ENCODE measurements at places on chromosomes 6 and 20. TPM values are rescaled to one million over a fixed set of nuclear protein-coding genes. Genes with fewer than 3 reads are reported as not detected.

- no peak for DNase-seq
Observed at GRCh38 chr6:156828280-156828703, 51.1 kb downstream of the ARID1B start.

GRCh38 chr20:50151034-50151743 is 2.3 kb downstream of the PEDS1 start:
- DNase-seq, result peak; percentile 62

DNA sequence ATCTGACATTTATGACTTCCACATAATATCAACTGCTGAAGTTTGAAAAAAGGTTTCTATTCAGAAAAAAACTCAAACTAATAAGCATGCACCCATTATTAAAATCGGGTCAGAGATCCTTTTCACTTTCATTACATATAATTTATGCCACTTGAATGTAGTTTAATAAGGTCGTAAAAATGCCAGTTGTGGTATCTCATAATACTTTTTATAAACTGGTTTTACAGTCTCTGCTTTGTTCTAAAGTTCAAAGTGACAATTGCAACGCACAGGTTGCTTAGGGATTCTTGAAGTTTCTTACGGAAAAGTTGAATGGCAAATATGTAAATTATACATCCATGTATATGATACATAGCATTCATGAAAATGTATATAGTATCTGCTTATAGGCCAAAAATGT is 229.4 kb upstream of the CEP162 start:
- no peak for DNase-seq

DNA sequence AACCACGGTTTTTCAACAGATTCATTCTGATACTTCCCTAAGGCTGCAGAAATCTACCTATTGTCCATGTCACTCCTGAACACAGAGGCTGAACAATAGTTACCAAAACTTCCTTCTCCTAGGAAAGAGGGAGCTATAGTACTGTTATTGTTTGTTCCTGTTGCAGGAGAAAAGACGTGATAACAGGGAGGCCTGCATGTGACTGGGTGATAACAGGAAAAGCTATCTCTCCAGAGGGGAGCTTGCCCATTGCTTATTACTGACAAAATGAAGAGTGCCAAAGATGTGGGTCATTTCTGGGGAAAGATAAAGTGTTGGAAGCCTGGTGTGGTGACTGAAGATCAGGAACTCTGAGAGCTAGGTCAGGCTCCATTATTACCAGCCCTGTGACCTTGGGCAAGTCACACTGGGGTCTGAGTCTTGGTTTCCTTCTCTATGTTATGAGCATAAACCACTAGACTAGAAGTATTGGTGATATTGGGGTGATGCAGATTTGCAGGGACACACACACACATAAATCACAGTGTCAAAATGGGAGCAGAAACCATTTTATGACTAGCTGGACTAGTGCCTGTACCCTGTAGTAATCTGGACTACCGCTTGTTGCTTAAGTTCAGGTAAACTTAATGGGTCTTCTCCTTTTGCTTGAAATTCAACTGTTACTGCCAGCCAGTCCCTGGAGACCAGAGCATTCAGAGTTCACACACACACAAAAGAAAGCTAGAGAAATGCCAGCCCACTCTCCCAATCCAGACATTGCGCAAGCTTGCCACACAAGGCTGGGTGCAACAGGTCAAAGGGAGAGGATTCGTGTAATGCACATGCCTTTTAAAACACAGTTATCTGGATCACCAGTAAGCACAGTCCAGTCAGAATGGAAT is 136.0 kb upstream of the CNR1 start:
- no peak for DNase-seq

DNA sequence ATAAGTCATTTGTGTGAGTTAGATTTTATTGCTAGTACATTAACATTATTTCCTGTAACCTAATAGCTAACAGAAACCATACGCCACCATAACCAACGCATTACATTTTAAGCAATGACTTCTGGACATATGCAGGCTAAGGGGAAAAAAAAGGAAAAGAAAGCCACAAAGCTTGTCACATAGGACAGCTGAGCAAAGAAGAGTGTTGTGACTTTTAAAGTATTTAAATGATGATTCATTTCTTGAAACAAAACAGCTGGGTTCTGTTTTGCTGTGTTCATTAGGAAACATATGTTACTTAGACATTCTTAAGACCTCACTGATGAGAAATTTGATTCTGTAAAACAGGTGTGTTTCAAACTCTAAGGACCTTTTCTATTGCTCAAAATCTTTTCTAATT is 171.4 kb downstream of the COL9A1 start:
- DNase-seq, result no peak

GRCh38 chr6:163900570-163900969 is 486.1 kb downstream of the QKI start:
- no peak for DNase-seq

DNA sequence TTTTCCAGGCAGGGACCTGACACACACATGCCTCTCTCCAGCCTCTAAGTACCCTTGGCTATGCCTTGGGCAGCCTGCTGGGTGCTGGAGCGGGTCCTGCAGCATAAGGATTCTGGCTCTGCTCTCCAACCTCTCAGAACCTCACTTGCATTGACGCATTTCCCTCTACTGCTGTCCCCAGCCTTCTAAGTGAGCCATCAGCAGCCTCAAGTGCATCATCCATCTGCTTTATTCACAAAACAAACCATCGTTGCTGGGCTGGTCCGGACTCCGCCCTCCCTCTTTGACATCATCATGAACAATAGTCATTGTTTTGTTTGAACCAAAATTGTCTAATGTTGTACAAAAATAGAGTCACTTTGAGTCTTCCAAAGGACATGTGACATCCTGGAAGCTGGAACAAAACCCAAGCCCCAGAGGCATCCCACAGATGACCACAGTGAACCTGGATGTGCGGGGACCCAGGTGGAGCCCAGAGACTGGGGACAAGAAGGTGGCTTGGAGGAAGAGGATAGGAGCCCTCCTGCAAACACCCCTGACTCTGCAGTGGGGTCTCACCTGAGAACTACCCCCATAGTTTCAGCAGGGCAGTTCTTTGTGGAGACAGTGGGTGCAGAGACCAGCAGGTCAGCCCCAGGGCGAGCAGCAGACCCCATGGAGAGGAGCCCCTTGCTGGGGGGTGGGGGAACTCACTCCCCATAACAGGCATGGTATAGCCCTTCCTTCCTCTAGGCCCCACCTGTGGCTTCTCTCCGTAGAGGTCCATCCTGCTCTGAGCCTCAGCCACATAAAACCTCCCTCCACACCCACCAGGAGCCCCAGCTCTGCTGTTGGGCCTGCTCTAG is 230.1 kb downstream of the SYNDIG1 start:
- no peak for DNase-seq

DNA sequence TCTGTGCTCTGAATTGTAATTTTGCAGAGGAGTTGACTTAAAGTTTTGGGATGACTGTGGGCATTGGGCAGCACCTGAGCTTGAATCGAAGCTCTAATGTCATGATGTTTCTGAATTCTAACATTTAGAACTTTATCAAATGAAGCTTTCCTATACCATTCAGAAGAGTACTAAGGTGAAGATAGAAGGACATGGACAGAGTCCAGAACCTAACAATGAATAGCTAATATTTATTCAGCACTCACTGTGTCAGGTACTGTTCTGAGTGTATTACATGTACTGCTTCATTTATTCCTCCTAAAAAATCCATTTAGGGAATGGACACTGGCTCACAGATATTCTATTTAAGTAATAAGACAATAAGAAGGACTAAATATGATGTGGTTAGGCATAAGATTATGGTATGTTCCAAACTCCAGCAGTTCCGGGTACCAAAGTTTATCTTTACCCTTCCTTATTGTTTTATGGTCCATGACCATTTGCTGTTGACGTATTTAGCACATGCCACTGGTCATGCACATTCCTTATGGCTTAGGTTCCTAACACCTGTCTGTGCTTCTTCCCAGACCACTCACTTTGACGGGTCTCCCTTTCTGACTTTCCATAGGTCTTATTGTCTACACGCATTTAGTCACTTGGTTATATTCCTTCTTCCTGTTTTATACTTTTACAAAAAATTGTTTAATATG is 20.3 kb downstream of the BCKDHB start:
- no peak for DNase-seq

DNA sequence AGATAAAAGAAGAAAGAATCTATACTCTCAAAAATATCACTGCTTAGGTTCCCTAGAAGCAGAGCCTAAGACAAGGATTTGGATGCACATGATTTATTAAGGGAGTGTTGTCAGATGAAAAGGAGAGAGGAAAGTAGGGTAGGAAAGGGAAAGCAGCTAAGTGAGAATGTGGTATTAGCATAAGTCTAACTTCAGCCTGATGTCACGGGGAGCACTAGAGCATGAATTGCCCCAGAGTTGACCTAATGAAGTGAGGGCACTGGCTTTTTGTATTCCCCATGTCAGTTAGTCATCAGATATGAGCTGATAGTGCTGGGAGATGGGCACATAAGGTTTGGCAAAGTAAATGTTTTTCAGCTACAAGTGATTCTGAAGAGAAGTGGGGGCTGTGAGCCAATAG is 129.0 kb upstream of the THEMIS start:
- DNase-seq, result no peak

DNA sequence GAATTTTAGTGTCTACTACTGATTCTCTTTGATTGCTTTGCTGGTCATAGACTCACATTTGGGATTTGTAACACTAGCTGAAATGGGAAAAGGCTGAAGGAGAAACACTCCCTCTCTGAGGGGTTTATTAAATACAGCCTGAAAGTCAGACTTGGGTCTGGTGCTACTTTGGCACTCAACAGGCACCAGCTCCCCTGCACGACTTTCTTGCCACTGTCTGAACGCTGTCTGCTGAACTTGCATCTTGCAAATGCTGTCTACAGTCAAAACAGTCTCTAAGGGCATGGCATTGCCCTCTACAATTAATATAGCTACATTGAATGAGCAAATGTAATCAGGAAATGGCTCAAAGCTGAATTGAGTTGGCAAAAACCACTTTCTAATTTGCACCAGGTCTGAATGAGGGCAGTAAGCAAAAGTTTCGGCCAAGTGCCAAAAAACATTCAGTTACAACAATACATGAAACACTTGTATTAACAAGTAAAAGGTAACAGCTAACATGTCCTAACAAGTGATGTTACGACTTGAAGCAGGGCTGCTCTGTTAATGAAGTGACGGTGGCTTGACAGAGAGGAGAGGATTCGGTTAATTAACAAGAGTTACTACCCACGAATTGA is 119.5 kb downstream of the FOXC1 start:
- DNase-seq, result no peak

- DNase-seq, result no peak
Observed at GRCh38 chr6:33802186-33802958, 1.4 kb downstream of the MLN start.

GRCh38 chr6:43887906-43888683 is 118.1 kb downstream of the VEGFA start:
- DNase-seq, result no peak

GRCh38 chr6:168062346-168063289 is 16.4 kb downstream of the FRMD1 start:
- no peak for DNase-seq

- DNase-seq, result no peak
Observed at GRCh38 chr20:24787071-24787470, 162.0 kb upstream of the CST7 start.

GRCh38 chr20:64077876-64078551 is 1.3 kb downstream of the RGS19 start:
- peak; percentile 69 for DNase-seq

- no peak for DNase-seq
Observed at GRCh38 chr6:711925-712324, 19.0 kb upstream of the EXOC2 start.

GRCh38 chr6:114592506-114592905 is 249.7 kb upstream of the HS3ST5 start:
- no peak for DNase-seq

DNA sequence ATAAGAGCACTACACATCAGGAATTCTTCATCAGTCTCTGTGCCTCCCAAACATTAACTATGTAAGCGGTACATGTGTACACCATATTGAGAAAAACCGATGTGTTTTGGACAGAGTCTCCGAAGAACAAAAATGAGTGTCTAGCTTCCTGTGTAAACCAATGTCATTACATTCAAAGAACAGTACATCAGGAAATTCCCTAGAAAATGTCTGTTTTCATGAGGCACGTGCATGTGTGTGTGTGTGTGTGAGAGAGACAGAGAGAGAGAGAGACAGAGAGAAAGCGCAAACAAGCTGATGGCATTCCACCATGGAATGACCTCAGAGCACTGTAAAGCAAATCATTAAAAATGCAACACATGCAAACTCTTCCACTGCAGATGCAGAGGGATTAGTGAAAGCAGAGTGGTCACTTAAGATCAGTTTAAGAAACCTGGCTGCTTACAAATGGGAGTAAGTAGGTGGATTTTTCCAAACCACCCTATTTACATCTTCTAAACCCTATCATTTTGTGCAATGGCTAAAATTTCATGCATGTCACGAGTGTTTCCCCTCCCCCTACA is 133.9 kb downstream of the HIVEP2 start:
- no peak for DNase-seq

GRCh38 chr6:29793796-29794195 is 33.8 kb upstream of the HLA-G start:
- no peak for DNase-seq

The EYA2 gene
- polyA plus RNA-seq, result 2.1 TPM

The MOXD1 gene
- 55.3 TPM for polyA plus RNA-seq

The MTFR2 gene
- polyA plus RNA-seq, result 1.7 TPM

The TFAP2B gene
- not detected for polyA plus RNA-seq

Measured in left lung (tissue), 14 donors.